ENCODE measurements at places on chromosomes 1 and 21. TPM values are rescaled to one million over a fixed set of nuclear protein-coding genes. Genes with fewer than 3 reads are reported as not detected.

DNA sequence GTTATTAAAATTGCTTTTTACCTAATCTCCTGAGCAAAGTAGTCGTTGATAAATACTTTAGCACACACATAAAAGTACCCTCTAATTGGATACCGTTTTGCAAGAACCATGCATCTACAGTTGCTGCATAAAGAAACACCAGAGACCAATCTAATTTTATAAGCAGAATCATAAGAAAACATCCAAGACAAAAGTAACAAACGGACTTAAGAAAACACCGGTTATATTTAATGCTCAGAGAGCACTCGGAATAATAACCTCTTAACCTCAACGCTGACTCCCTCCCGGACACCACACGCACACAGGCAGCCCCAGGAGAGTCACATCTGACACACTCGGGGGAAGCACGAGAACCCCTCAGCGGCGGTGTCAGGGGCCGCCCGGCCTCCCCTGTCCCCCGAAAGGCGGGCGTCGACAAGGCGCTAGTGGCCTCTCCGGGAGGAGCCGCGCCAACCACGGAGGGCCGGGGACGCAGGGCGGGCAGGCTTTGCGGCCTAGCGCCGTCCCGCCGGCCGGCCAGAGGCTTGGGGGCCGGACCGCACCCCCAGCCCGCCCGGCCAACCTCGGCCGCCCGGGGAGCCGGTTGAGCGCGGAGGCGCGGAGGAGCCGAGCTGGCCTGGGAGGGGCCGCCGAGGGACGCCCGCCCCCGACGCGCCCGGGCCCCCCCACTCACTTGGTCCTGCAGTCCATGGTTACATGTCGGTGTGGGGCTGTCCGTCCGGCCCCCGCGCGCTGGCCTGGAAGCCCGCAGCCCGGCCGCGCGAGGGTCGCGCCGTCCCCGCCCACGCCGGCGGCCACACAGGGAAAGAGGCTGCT, 606 bp downstream of the DENND1B start:
- DNase-seq = peak; percentile 42

Gene OR2T2
- total RNA-seq = not detected

Gene TPTE
- total RNA-seq = not detected

DNA sequence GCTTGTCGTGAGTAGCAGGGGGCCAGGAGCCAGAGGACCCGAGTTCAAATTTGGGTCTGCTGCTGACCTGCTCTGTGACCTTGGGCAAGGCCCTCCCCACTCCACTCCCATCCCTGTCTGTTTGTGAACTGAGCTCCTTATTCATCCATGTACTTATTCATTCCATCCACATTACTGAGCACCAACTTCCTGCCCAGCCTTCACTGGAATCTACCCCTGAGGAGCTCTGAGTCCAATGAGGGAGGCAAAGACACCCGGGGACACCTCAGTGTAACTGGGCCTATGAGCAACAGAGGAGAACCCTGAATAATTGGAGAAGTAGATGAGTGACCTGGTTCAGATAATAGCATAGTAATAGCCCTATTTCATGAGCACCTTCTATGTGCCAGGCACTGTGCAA, 8.9 kb downstream of the BSND start:
- DNase-seq = no peak

- DNase-seq = no peak
Observed at GRCh38 chr21:14923468-14923867, 141.3 kb downstream of the NRIP1 start.

Gene KCNK1
- total RNA-seq = 9.9 TPM

GRCh38 chr1:191876631-191877030, 281.6 kb upstream of the RGS18 start:
- no peak for DNase-seq

- no peak for DNase-seq
Observed at GRCh38 chr21:36065497-36066036, 4.3 kb upstream of the CBR1 start.

DNA sequence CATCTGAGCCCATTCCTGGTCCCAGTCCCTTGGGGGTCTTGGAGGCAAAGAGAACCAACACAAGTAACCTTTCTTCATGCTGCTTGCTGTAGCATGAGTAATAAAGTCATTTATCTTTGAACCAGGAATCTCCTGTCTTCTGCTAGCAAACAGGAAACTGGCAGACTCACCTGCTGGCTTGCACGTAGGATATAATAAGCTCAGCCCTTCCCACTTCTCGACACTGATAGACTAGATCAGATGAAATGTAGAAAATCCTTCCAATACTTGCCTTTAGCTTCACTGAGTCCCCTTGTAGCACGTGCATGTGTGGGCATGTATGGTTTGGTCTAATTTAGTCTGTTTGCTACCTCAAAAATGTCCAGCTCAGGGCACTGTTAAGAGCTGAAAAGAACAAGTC, 6.5 kb upstream of the TFF2 start:
- DNase-seq = no peak

- DNase-seq = no peak
Observed at GRCh38 chr1:223308136-223308535, 55.8 kb downstream of the SUSD4 start.

- DNase-seq = no peak
Observed at GRCh38 chr21:16709866-16710550, 802.8 kb upstream of the CXADR start.

- DNase-seq = no peak
Observed at GRCh38 chr1:29462096-29462495, 225.8 kb downstream of the PTPRU start.

DNA sequence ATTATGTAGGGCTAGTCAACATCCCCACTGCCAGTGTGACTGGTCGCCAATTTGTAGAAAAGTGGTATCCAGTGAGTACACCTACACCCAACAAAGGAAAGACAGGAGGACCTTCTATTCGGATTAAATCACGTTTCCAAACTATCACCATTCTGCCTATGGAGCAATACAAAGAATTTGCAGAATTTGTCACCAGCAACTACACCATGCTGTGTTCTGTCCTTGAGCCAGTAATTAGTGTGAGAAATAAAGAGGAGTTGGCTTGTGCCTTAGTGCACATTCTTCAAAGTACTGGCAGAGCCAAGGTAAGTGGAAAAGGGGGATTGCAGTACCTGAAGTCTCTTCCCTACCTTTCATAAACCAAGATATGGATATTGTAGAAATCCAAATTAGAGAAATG, 53.8 kb downstream of the CLEC20A start:
- DNase-seq = no peak

DNA sequence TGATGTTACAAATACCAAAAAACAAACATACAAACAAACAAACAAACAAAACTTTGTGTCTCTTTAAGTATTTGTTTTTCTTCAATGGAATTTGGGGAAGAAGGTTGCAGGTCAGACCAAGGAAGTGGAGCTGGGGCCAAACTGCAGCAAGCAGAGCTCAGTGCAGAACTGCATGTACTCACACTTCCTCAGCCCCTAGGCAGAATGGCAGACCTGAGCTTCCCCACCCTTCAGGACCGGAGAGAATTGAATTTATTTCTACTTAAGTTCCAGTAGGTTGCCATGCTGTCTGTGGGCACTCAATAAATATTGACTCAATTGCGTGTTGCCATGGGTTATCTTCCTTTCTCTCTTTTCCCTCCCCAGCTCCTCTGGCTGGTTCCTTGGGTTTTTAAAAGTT, 173.6 kb downstream of the PTGER3 start:
- DNase-seq = no peak

GRCh38 chr1:46717654-46718053, 1.3 kb downstream of the EFCAB14 start:
- no peak for DNase-seq

GRCh38 chr1:10646347-10646861, 150.0 kb downstream of the CASZ1 start:
- DNase-seq = no peak

Gene SPRR2E
- total RNA-seq = not detected

- DNase-seq = no peak
Observed at GRCh38 chr1:110668549-110668948, 6.2 kb downstream of the KCNA3 start.

DNA sequence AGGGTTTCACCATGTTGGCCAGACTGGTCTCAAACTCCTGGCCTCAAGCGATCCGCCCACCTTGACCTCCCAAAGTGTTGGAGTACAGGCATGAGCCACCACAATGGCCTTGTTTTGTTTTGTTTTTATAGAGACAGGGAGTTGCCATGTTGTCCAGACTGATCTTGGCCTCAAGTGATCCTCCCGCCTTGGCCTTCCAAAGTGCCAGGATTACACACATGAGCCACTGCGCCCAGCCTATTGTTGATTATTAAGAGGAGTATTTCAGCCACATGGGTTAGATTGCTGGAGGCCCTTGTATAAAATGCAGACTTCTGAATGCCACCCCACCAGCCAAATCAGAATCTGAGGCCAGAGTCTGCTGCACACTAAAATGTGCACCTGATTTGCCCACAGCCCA, 57.2 kb upstream of the ANGPTL1 start:
- DNase-seq = no peak

GRCh38 chr1:234564035-234565029, 45.6 kb downstream of the IRF2BP2 start:
- no peak for DNase-seq

GRCh38 chr1:29482064-29482463, 245.7 kb downstream of the PTPRU start:
- no peak for DNase-seq

Gene PNRC2
- total RNA-seq = 87.6 TPM

- DNase-seq = no peak
Observed at GRCh38 chr1:54200519-54200997, 591 bp downstream of the MRPL37 start.

Gene PPIAL4G
- not detected for total RNA-seq

Gene KIAA1614
- 0.88 TPM for total RNA-seq

DNA sequence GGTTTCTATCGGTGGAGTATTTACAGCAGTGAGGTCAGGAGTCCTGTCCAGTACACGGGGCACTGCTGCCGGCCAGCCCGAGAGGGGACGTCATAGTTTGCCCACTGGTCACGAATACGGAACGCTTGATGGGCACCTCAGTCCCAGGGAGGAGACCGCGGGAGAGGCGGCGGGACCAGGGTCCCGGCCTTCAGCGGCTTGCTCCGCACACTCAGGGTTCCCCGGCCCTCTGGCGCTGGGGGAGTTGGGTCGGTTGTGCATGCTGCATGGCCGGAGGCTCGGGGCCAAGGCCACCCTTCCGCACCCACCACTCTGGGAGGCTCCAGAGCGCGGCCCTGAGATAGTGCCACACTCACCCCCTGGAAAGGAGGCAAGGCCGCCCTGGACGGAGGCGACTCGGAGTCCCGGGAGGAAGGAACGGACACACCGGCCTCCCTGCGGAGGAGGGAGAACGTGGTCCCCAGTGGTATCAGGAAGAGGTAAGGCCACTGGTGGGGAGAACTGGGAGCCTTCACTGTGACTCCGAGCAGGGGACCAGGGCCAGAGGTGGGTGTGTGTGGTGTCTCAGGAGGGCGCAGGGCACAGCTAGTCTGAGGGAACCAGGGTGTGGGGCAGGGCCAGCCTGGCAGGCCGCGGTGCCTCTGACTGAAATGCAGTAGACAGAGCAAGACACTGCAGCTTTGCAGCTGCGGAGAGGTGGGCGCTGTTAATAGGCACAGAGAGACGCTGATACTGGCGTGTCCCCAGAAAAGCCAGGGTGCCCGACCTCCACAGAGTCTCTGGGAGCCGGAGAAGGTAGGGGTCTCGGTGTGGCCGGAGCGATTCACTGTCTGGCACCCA, 28.6 kb upstream of the PRSS38 start:
- DNase-seq = no peak

Gene DCST1
- not detected for total RNA-seq

Gene PTPN7
- 0.22 TPM for total RNA-seq

Gene MRPL24
- total RNA-seq = 29.0 TPM

Gene PKLR
- 0.13 TPM for total RNA-seq

DNA sequence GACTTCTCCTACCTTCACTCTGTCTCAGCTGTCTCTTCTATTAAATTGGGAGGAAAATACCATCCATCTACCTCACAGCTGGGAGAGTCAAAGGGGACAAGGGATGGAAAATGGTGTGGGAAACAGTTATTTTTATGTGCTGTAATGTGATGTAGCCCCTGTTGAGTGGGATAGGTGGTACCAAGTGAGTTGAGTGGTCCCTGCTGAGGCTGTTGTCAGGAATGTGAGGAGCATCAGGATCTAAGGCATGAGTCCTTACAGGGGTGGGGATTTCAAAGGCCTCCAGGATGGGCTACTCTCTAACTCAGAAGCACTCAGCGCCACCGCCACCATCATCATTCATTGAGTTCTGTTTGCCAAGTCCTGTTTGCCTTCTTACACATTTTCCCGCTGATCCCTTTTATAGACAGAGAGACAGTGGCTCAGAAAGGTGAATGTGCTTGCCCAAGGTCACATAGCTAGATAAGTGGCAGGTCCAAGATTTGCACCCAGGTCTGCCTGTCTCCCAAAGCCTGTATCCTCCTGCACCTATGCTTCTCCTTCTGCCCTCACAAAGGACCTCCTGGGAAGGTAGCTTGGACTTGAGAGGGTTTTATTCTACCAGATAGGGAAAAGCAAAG, 4.6 kb upstream of the ID3 start:
- no peak for DNase-seq

- DNase-seq = no peak
Observed at GRCh38 chr1:41574842-41575241, 90.4 kb upstream of the EDN2 start.

Gene ADAMTS1
- 17.8 TPM for total RNA-seq

Gene SUSD4
- total RNA-seq = 4.2 TPM
